ENCODE measurements at places on chromosomes 4 and X.

DNA sequence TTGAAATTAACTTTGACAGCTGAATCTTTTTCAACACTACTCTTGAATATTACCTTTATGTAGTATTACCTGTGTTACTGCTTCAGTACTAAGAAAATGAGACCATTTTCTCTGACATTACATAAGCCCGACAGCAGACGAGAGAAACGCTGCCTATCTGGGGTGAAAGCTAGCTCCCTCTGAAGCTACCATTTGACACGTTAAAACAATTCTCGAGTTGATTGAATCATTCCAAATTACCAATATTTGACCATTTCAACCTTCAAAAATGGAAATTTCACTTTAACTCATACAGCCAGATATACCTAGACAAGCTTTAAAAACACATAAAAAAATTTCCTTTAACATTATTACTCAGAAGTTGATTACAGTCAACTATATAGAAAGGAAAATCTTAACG, 836 bp downstream of the GPM6A start:
- DNase-seq, result no peak

GRCh38 chr4:110492522-110492921, 16.6 kb downstream of the ENPEP start:
- DNase-seq, result no peak

DNA sequence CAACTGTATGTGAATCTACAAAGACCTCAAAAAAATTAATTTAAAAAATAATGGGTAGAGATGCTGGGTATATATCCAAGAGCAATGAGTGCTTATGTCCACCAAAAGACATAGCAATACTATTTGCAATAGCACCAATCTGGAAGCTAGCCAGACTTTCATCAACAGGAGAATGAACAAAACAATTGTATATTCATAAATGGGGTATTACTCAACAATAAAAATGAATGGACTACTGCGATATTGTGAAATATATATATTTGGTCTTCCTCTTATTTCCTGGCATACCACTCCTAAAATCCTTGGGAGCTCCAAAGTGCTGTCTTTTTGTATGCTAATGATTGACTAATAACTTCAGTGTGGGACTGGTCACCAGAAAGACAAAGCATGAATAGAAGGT, 77.5 kb downstream of the MSN start:
- peak; percentile 59 for DNase-seq

- DNase-seq, result no peak
These were observed 51.0 kb upstream of the SPIN4 start for GRCh38 chrX:63402106-63402505.

Measured in foreskin fibroblast (primary cell).